ENCODE measurements at places on chromosomes 16 and 17.

GRCh38 chr17:82076785-82077591 lies 11.4 kb upstream of the DUS1L start:
- DNase-seq: no peak

- DNase-seq: no peak
Observed at GRCh38 chr16:50956637-50957036, 194.4 kb downstream of the SALL1 start.

DNA sequence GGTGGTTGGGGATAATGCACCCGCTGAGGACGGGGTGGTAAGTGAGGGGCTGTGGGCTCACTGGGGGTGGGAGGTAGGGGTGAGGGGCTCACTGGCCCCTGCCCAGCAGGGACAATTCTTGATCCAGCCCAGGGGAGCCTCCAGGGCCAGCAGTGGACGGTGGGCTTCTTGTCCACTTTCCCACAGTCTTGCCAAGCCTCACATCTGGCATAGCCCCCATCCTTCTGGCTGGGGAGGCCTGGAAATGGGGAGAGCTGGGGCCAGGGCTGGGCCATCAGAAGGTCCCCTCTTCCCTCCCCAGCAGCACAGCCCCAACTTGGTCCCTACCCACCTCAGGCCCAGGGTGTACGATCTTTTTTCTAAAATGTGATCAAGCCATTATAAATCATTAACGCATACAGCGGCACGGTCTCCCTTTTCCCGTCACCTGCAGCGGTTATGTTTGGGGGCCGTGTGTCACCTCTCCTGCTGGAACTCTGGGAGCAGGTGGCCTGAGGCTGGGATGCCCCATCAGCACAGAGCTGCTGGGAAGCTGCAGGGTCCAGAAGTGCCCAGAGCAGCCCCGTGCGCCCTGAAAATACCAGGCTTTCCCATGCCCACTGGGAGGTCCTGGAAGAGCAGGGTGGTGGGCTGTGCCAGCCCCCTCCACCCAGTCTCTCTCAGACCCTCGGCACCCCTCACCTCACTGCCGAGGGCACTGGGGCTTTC lies 7.2 kb upstream of the SETD6 start:
- no peak for DNase-seq

- peak; percentile 86 for DNase-seq
Observed at GRCh38 chr17:3535253-3535995, 22.2 kb downstream of the TRPV3 start.

DNA sequence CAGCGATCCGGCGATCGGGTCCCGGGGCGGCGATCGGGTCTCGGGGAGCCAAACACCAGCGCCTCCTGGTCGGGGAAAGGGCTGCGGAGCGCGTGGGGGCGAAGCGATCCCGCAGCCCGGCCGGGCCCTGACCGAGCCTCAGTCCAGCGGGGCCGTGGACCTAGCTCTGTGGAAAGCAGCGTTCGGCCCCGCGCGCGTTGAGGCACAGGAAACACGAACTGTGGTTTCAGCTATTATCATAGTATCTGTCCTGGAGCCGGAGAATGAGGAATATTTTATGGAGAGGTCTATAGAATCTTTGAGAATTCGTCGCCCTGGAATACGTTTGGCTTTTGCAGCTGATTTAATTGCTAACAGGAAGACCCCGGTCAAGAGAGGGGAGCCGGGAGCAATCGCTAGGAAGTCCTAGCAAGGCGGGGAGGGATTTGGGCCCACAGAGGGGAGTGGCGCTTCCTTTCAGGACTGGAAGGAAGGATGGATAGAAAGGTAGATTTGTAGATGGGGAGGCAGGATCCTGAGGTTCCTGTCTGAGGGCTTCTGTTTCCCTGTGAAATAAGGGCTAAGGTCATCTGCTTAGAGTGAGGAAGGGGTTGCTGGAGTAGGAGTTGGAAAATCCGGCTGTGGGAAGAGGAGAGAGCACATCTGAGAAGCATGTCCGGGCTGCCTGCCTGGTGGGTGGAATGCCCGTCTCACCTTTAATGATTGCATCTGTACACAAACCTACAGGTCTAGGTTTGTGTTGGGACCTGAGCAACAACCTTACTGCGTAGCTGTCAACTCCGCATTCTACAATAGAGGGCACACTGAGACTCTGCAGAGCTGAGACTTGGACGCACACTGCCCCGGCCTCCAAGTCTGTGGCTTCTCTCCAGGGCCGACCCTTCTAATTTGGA lies 770 bp downstream of the CCNF start:
- peak; percentile 44 for DNase-seq

GRCh38 chr16:83882163-83882885 lies 16.6 kb upstream of the MLYCD start:
- no peak for DNase-seq

GRCh38 chr17:37671824-37672547 lies 28.7 kb upstream of the DDX52 start:
- no peak for DNase-seq

DNA sequence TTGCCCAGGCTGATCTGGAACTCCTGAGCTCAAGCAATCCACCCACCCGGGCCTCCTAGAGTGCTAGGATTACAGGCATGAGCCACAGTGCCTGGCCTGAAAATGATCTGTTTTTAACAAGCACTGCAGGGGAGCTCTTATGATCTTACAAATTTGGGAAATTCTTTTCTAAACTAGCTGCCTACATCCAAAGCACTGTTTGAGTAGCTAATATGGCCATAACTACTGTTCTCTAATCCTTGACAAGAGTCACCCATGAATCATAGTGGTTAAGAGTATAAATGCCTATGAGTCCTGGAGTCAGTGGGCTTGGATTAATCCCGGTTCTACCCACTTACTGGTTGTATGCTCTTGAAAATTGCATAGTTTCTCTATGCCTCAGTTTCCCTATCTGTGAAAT lies 1.4 kb upstream of the CPPED1 start:
- no peak for DNase-seq

GRCh38 chr17:75295201-75296158 lies 6.2 kb upstream of the SLC25A19 start:
- DNase-seq: no peak

DNA sequence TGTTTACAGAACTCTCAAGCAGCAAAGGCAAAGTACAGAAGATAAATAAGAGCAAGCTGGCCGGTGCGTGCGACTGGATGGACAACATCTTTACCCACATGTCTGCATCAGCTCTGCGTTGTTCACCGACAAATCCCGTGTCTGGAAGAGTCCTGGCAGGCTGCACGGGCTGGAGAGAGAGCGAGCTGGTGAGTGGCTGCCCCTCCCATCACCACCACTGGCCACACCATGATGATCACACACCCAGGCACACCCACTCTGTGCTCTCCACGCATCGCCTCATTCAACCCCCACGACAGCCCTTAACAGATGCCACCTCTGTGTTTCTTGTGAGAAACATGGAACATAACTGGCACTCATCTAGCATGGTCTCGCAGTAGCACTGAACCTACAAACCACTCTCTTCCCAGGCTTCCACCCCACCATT lies 59.2 kb downstream of the ANKRD11 start:
- DNase-seq: no peak
